Activated CD8-positive, alpha-beta memory T cell treated with anti-CD3 and anti-CD28 coated beads for 1 hour (primary cell): ENCODE measurements at places on chromosomes 5 and 9.
A peak's percentile ranks its signal among the peaks of the same experiment; 100 is the strongest.

DNA sequence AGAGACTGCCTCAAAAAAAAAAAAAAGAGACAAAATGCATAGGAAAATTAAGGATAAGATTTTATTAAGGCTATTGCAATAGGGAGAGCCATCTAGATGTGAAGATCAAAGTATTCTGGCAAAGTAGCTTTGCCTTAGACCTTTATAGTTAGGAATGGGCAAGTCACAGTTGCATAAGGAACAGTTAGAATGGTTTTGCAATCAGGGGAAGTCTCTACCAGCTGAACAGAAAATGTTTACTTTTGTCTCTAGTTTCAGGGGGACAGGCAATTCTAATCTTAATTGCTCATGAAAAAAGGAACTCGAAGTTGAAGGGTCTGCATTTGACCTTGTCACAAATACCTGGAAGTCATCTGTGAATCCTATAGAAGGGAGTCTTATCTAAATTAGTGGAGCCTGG, 13.1 kb upstream of the ATP6V1G1 start:
- DNase-seq, result no peak

GRCh38 chr5:36606428-36607113, at the start of gene SLC1A3:
SLC1A3 (plus strand) TSS chr5:36606606; CDS start chr5:36608424, 1,818 bp downstream.
- no peak for DNase-seq

DNA sequence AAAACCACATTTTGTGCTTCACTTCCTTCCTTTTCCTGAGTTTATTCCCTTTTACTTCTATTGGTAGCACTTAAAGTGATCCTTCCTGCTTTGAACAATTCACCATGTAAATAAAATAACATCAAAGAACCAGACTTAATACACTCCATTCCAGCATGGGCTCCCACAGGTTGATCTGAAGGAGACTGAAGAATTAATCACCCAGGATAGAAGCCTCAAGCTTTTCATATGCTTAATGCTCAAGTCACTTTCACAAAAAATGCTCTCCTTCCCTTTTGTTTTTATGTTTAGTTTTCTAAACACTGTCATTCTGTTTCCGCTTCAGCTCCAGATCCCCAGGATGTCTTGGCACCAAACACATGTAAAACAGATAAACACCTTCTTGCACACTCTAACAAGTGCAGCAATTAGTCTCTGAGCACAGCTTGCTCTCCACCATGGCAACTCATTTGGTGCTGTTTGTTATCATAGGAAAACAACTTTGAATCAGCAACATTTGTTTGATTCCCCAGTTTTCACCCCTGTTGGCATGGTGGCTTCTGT, 37.0 kb downstream of the DMRTA1 start:
- no peak for DNase-seq

DNA sequence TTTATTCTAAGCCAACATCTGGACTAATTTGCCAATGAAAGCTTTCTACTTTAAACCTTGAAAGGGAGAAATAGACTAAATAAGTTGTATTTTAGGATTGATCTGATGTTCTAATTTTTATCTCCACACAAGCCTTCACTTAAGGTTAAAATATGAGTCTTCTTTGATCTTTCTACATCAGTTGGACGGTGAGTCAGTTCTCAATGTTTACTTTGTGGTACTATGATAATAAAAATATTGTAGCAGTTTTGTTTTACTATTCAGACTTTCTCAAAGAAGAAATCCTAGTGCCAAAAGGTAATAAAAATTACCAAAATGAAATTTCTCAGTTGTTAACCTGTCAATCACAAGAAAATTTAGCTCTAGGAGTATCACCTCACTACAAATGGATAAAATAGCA, 203.5 kb upstream of the RGMB start:
- no peak for DNase-seq

GRCh38 chr5:9519537-9519936, 26.3 kb downstream of the SEMA5A start:
- no peak for DNase-seq

DNA sequence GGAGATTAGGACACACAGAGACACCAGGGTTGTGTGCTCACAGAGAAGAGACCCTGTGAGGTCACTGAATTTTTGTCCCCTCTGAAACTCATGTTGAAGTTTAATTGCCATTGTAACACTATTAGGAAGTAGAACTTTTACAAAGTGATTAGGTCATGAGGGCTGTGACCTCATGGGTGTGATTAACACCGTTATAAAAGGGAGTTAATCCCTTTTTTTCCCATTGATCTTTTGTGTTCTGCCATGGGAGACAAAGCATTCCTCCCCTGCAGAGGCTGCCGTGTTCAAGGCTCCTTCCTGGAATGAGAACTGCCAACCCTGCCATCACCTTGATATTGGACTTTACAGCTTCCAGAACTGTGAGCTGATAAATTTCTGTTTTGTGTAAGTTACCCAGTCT, 221.0 kb downstream of the ADCY2 start:
- DNase-seq, result no peak

- DNase-seq, result no peak
Observed at GRCh38 chr5:122863240-122863639, 17.8 kb downstream of the SNX24 start.

DNA sequence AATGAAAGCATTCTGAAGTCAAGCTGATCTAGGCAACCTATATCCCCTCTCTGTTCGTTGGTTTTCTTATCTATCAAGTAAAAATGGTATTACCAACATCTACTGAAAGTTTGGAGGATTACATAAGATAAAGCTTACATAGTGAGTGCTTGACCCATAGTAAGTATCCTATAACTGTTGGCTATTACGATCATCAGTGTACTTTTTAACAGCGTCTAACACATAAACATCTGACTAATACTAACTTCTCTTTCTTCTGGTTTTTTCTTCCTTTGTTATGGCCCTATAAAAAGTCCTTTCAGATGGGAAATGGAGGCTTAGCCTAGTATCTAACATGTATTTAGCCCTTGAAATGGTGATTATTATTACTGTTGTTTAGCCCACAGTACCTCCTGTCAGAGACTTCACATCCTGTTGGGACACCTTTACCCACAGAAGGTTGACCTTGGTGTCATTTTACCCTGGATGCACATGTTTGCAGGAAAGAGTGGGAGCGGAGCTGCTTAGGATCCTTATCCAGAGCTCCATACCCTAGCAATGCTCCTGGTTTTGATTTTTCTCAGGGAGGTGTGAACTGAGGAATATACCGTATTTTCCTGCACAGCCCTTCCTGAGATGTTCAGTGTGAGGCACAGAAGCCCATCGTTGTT, 6.0 kb downstream of the INSYN2B start:
- no peak for DNase-seq

DNA sequence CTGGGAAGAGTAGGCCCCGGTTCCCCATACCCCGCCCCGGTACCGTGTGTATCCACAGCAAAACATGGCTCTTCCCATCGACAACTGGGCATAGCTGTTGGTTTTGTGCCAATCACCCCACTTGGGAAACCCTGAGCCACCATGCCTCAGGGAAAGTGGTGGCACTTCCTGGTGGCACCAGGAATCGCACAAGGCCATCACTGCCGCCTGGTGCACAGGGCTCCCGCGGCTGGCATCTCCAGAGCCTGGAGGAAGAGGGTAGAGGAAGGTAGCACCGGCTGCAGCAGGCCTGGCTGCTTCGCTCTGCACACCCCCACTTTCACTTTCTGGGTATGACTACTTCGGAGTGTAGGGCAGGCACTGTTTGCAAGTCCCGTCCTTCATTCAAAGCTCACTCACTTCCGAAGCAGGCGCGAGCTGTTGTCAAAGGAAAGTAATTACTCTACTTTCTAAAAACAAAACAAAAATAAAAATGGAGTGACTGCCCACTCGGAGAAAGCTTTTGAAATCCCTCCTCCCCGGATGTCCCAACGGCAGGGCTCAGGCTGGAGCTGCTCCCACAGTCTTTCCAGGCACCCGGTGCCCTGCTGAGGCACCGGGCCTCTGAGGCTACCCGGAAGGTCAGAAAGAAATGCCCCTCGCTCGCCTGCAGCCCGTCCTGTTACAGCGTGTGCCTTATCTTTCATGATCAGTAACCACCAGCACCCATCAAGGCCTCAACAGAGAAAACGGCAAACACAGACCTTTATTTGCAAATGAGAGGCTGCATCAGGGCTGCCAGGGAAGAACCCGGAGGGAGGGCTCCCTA, 2.0 kb downstream of the BRD3 start:
- DNase-seq, result peak; percentile 22

GRCh38 chr5:162393534-162393933, 326.0 kb downstream of the GABRG2 start:
- DNase-seq, result no peak

- DNase-seq, result no peak
Observed at GRCh38 chr5:150058480-150059126, 27.8 kb downstream of the CSF1R start.

- DNase-seq, result no peak
Observed at GRCh38 chr5:141883184-141883891, 5.1 kb upstream of the PCDH1 start.

GRCh38 chr9:133046900-133047295, 14.9 kb upstream of the CEL start:
- no peak for DNase-seq

GRCh38 chr5:16774806-16775205, 158.0 kb upstream of the RETREG1 start:
- no peak for DNase-seq

- no peak for DNase-seq
Observed at GRCh38 chr9:82466616-82467260, 478.2 kb downstream of the SPATA31D1 start.

- no peak for DNase-seq
Observed at GRCh38 chr9:95433096-95433819, 83.5 kb downstream of the PTCH1 start.

DNA sequence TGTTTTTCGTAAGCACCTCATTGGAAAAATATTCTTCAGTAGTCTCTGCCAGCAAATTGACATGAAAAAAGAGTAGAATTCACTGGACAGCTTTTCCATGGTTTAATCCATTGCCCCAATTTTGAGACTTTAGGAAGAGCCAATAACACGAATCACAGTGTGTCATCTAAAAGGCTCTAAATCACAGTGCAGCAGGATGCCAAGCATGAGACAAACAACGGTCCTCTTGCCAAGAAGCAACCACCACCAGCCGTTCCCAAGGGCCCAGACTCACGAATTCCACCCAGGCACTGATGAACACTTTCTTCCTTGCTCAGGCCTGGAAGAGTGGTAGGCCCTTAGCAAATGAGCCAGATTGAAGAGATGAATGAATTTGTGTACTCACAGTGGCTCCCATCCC, 18.3 kb upstream of the IRX4 start:
- DNase-seq, result no peak

DNA sequence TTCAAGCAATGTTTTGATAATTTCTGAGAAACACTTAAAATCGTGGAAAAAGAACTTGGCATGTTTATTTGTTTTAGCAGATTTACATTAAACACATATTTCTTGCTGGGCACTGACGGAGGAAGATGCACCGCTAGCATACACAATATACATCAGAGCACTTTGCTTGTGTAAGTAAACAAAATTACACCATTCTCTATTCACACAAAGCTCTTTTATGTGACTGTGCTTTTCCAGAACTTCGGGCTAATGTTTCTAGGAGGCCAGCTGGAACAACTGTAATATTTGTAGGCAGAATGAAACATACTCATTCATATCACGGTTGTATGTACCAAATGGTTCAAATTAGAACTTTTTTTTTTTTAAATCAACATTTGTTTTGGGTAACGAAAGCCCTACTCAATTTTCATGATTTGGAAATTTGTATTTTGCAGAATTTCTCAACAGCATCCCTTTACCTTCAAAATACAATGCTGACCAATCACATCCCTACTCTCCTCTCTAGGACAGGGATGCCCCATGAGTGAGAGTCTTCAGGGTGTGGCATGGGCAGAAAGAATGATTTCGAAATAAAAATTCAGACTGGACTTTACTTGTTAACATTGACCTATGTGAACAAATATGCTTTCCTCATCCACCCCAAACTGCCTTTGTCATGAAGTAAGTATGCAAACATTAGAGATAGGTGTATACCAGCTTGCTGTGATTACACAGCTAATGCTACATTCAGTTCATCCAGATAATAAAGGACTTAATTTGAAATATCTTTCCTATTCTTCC, 425.1 kb downstream of the BNC2 start:
- no peak for DNase-seq

DNA sequence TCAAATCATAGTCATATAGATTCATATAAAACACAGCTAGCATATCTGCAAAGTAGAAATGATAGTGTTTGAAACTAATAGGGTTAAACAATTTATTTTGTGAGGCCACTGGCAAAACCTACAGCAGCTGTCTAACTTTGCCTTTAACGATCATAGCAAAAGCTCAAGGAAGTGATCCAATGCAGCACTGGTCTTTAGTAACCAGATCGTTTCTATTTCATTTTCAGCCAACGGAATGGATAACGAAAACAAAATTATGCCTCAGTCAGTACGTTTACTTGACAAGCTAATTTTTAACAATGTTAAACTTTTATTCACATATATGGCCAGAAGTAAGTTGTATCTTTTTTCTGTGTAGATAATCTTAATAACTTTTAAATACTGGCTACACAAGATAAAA, 17.7 kb downstream of the MLLT3 start:
- DNase-seq, result no peak

GRCh38 chr5:167947306-167947705, 344.1 kb upstream of the WWC1 start:
- no peak for DNase-seq

- DNase-seq, result no peak
Observed at GRCh38 chr9:134814598-134815215, 65.9 kb upstream of the FCN2 start.

GRCh38 chr5:1540166-1540565, 16.4 kb upstream of the LPCAT1 start:
- DNase-seq, result no peak

- no peak for DNase-seq
Observed at GRCh38 chr5:142660731-142661130, 25.2 kb downstream of the FGF1 start.

- DNase-seq, result no peak
Observed at GRCh38 chr9:125748446-125749099, 1.4 kb downstream of the PBX3 start.

DNA sequence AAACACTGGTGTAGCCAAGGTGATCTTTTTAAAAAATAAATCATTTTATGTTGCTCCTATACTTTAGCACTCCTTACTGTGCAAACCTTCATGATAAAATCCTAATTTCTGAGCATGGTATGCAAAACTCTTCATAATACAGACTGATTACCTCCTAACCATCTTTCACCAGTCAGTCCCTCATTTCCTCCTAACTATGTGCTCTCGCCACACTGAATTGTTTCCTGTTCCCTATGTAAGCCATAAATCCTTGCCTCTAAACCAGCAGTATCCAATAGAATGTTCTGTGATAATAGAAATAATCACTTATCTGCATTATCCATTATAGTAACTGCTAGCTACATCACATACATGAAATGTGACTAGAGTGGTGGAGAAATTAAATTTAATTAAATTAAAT, 10.7 kb downstream of the AP3B1 start:
- no peak for DNase-seq

DNA sequence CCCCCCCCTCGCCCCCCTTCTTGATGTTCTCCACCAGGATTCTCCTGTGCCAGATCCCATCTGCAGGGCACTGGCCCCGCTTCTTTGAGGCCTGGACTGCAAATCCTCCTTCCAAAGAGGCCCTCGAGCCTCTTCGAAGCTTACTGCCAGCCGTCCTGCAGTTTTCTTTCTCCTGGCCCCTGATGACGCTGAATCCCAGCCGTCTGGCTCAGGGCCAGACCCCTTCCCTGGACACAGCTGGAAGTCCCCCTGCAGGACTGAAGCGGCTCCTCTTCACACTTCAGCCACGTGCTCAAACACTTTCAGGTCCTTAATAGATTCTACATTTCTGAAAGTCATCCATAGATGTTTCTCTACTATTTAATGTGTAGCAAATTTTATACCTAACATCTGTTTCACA, 121.5 kb downstream of the EHMT1 start:
- DNase-seq, result no peak

GRCh38 chr9:129140397-129141065, 29.3 kb downstream of the PTPA start:
- no peak for DNase-seq
